Iris pigment epithelial cell (primary cell): ENCODE measurements at places on chromosomes 12 and 14.

GRCh38 chr14:72665259-72665658 lies 228.6 kb downstream of the DPF3 start:
- peak; percentile 99 for DNase-seq

- DNase-seq, result no peak
Observed at GRCh38 chr14:60003991-60004390, 84.0 kb downstream of the LRRC9 start.

DNA sequence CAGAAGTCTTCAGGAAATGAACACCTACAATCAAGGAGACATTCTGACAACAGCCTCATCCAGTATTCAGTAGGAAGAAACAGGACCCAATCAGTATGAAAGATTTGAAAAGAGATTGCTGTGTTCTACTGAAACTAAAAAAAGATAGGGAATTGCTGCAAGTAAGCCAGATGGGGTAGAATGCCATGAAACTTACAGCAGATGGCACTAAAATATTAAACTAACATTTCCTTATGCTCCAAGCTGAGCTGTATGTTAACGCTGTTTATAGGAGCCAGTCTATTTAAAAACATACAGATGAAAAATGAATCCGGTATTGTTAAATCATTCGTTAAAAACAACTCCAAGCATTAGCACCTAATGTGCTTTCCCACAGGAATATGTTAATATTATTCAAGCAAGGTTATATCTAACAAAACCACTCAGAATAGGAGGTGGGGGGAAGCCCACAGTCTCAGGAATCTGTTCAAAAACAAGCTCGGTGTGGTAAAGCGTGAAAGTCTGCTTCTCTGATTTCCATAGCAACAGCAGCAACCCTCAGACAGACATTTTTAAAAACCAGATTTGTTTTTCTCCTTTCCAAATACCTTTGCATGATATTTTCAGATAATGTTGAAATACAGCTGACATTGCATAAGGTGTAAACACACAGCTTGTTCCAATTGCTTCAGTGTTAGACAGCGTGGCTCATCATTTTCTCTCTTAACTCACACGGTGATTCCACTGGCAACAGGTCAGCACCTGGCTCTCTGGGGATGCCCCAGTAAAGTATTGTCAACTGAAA lies 131.4 kb upstream of the CCDC175 start:
- DNase-seq, result peak; percentile 26

GRCh38 chr12:98998697-98999299 lies 353.7 kb downstream of the APAF1 start:
- peak; percentile 46 for DNase-seq

DNA sequence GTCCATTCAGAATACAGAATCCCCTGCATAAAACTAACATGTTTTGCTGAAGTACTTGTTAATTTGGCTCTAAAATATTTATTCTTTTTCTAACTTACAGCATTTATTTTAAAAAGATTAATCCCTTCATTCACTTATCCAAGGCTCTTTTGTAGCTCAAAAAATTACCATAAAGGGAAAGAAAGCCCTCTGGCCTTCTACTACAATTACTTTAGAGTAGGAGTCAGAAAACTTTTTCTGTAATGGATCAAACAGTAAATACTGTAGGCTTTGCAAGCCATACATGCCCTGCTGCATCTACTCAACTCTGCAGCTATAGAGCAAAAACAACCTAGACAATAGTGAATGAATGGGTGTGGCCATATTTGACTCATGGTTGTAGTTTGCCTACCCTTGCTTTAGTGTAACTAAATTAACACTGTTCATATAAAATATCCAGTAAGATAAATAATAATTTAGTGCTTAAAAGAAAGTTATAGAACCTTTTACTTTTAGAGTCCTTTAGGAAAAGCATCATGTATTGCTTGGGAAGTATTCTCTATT lies 74.2 kb upstream of the ZFP36L1 start:
- DNase-seq, result no peak

- DNase-seq, result no peak
Observed at GRCh38 chr14:76525106-76525821, 149.3 kb downstream of the ESRRB start.

- no peak for DNase-seq
Observed at GRCh38 chr14:66361013-66361412, 125.2 kb upstream of the CCDC196 start.

DNA sequence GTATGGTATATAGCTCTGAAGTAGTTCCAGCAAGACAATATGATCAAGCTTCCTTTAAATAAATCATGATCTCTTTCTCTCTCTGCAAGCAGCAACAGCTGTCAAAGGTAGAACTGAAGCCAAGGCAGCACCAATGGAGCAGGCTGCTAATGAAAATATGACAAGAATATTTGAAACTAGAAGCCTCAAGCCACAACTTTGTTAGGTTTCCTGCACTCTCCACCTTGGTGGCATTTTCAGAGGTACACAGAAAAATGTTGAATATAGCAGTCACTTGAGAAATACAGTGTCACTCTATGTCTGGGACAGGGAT lies 43.8 kb upstream of the PSMA6 start:
- no peak for DNase-seq

DNA sequence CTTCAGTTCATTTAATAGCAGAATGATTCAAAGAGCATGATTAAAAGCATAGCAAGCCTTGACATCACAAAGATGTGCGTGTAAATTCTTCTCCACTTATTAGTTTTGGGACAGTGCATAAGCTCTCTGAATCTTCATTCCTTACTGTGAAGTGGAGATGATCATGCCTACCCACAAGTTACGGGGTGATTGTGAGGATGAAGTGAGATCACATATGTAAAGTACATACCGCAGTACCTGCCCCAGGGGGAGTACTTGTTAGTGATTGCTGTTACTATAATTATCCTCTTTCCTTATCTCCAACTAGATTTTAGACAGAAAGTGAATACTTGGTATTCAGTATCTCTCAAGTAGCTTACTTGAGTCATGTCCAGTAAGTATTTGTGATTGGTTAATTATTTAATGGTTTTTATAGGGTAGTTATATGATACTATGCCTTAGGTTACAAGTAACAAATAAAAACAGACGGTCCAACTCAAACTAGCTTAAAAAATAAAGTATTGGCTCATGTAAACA lies 6.0 kb downstream of the RAD9B start:
- DNase-seq, result no peak

DNA sequence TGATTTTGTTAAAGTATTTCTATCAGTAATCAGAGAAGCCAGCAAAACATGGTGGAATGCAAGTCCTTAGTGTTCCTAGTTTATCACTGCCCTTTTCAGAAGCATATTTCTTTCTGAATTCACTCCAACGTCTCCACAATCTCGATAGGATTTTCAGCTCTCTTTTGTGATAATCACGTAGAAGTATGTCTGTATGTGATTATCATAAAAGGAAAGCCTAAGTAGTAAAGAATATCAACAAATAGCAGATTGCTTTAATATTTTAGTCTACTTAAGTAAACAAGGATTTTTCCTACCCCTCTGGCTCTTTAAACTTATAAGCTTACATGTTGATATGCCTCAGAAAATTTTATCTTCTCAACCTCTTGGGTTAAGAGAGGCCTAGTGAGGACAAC lies 147.4 kb upstream of the NUDT4 start:
- DNase-seq, result no peak

DNA sequence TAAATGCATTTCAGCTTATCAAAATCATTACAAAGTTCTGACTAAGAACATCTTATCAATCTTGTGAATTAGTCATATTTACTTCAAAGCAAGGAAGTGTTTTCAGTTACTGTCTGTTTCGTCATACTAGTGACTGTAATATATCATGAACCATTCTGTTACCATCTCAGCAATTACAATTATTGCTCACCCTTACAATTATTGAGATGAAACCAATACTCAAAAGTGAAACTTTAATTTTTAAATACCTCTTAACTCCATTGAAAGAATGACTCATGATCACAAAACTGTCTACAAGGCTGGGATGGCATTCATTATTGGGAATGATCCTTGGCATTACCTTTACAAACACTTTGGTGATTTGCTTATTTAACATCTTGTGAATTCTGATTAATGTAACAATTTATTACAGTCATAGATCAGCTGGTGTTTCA lies 90.3 kb downstream of the RPS6KA5 start:
- peak; percentile 57 for DNase-seq

- DNase-seq, result no peak
Observed at GRCh38 chr12:124753228-124753591, 110.5 kb downstream of the SCARB1 start.

DNA sequence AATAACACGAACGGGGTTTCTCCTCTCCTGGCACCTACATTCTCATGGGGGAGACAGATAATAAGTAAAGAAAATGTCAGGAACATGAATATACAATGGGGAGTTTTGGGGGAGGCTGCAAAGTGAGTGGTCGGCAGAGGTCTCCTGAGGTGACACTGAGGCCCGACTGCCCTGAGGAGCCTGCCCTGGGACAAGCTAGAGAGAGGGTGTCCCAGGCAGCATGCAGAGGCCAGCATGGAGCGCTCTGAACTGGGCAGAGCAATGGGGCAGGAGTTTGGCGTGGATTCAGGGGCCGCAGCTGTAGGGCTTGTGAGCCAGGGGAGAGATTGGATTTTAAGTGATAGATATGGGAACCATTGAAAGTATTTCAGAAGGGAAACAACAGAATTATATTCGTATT lies 320.5 kb downstream of the CACNA1C start:
- DNase-seq, result no peak

GRCh38 chr14:99687284-99688209 lies 3.4 kb downstream of the CYP46A1 start:
- no peak for DNase-seq

GRCh38 chr14:77864085-77864484 lies 64.2 kb downstream of the ADCK1 start:
- DNase-seq, result no peak

GRCh38 chr14:51733147-51733546 lies 81.4 kb downstream of the FRMD6 start:
- no peak for DNase-seq

DNA sequence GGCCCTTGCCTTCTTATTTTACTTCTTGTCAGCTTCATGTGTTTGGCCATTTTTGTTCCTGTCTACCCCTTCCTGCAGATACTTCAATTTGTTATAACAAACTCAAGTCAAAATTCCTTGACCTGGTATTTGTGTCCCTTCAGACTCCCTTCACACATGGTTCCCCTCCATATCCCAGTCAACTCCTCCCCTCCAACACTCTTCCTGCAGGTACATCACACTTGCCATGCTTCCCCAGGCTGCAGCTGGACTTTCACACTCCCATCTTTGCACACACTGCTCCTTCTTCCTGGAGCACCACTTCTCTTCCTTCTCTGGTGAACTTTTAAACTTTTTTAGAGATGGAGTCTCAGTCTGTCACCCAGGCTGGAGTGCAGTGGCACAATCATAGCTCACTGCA lies 18.9 kb upstream of the FIGNL2 start:
- no peak for DNase-seq

- DNase-seq, result no peak
Observed at GRCh38 chr14:90510159-90510558, 113.3 kb downstream of the CALM1 start.

DNA sequence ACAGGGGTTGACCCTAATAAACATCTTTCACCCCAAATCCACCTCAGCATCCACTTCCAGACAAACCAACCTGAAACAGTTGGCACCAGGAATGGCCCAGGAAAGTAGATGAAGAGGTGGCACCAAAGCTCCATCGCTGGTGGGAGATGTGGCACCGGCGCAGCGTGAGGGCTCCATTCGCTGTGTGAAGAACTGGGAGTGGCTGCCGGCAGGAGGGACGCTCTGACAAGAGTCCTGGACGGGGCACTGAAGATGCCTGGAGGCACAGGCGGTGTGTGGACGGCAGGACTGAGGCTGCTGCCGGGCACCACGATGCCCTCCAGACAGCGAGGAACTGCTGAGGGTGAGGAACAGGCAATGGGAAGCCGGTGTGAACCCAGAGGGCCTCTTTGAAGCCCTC lies 29.3 kb downstream of the DIO3 start:
- no peak for DNase-seq

- no peak for DNase-seq
Observed at GRCh38 chr14:29799464-29800095, 128.1 kb downstream of the PRKD1 start.

DNA sequence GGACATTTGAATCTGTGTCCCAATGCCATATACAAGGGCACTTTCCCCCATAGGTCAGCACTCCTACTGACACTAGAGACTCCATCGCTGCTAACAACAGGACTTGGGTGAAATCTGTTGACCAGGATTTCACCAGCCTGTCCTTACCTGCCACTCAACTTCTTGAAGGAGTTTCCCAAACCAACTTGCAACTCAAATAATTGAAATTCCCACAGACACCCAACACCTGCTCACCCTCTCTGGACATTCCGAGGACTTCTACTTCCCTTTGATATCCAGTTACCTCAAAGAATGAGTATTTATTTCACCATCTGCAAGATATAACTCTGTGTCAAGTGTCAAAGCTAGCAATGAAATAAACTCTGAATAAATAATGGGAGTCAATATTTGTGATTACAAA lies 44.6 kb downstream of the LLPH start:
- DNase-seq, result no peak

GRCh38 chr14:89037065-89037464 lies 212.6 kb downstream of the TTC8 start:
- no peak for DNase-seq

DNA sequence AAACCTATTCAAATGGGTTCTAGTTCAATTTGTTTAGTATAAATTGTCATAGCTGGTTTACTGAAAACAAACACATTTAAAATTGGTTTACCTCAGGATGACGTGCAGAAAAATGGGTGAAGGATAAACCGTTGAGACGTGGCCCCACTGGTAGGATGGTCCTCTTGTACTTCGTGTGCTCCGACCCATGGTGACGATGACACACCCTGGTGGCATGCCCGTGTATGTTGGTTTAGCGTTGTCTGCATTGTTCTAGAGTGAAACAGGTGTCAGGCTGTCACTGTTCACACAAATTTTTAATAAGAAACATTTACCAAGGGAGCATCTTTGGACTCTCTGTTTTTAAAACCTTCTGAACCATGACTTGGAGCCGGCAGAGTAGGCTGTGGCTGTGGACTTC lies 8.3 kb downstream of the CALM1 start:
- no peak for DNase-seq

GRCh38 chr14:31977001-31977556 lies 100.0 kb upstream of the ARHGAP5 start:
- DNase-seq, result no peak

DNA sequence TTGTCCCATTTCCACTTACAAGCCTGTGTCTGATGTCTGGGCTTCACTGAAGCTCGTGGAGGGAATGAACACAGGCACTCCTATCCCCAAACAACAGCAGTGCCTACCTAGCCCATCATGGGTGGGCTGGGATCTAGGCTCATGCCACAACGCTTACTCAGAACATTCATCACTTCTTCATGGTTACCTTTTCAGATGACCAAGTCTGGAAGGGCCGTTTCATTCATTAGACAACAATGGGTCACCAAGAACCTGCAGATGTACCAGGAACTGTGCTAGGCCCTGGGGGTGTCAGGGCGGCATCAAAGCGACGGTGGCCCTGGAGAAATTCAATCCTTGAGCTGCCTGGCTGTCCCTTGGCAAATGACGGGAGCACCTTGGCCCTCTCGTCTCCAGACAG lies 64.9 kb upstream of the FZD10 start:
- DNase-seq, result no peak

- peak; percentile 59 for DNase-seq
Observed at GRCh38 chr12:53999559-54000115, 324 bp upstream of the HOXC9 start.
